Caco-2 (cell line): ENCODE measurements at places on chromosomes 7 and 10.

- no peak for DNase-seq
These were observed 85.5 kb upstream of the ZNF800 start for GRCh38 chr7:127478024-127478355.

GRCh38 chr10:12635127-12635541, 285.8 kb downstream of the CAMK1D start:
- no peak for DNase-seq

- peak; percentile 75 for DNase-seq
These were observed 7.1 kb downstream of the ERV3-1 start for GRCh38 chr7:64999165-65000004.

DNA sequence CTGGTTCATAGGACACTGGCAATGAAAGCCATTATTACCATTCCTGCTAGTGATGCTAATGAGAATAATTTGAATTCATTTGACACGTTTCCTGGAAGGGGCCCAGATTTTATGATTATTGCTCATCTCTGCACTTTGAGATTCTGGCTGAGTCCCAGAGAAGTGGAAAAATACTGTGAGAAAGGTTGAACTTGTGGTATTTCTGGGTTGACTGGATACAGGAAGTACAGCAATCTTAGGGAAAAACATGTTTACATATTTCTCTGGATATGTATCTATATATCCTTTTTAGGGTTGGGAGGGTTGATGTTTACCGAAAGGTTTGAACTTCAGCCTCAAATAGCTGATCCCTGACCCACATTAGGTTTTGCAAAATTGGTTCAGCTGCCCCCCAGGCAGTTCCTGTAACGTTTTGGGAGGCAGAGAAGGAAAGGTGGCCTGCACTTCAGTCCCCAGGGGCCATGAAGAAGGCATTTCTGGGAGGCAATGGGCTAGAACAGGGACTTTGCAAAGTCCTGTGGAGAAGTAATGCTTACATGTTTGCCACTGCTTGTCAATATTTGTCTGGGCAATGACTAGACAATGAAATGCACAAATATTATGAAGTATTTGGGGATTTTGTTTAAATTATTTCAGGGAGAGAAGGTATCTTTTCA, 253.7 kb upstream of the PITRM1 start:
- DNase-seq = no peak

- DNase-seq = no peak
These were observed 12.5 kb upstream of the ST7 start for GRCh38 chr7:116940689-116941370.
